ENCODE measurements at places on chromosomes 12 and 14.

- peak; percentile 7 for DNase-seq
Observed at GRCh38 chr14:101008631-101009336, 105.3 kb upstream of the RTL1 start.

DNA sequence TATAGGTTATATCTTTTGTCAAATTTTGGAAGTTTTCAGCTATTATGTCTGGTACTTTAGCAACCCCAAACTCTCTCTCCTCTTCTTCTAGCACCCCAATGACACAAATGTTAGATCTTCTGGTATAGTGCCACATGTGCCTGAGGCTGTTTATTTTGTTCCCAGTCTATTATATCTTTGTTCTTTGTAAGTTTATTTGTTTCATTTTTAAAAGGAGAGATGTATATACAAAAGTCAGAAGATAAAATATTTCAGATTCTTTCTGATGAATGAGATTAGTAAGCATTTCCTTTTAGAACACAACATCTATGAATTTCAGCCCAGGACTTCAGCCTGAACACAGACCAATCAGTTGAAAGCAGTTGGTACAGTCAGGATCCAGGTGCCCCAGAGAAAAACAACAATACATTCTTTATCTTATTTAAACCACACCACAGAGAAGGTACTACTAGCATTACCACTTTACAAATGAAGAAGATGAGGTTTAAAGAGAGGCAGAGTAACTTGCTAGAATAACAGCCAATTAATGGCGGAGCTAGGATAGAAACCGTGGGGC is 114.1 kb upstream of the BTG1 start:
- no peak for DNase-seq

GRCh38 chr12:97313471-97314190 is 149.0 kb upstream of the RMST start:
- no peak for DNase-seq

DNA sequence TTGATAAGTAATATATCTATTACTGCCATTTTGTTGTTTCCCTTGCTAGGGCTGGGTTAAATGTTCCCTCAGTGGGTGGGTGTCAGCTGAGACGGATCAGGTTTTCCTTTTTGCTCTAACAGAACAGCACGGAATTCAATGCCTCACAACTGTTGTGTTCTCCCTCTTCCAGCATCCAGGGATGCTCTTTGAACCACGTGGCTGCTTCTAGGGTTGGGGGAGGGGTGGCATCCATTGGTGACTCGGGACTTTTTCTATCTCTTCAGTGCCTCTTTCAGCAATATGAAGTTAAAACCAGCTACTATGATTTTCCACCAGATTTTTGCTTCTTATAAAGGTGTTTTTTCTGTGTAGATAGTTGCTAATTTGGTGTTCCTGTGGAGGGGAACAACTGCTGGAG is 884.9 kb upstream of the FOXG1 start:
- DNase-seq, result no peak

DNA sequence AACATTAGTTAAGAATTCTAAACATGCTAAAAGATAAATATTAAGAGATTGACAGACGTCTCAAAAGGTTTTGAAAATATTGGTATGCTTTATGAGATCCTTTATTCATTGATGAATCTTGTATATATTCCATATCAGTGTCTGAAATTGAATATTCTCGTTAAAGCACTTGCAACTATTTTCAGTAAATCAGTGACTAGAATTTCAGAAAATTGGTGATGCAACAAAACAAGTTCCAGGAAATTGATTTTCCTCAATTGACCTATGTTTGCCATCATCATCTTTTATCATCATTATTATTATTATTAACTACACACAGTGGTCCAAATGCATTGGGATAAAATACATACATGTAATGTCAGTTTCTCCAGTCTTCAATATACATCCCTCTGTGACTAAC is 453.6 kb downstream of the CCER1 start:
- no peak for DNase-seq

DNA sequence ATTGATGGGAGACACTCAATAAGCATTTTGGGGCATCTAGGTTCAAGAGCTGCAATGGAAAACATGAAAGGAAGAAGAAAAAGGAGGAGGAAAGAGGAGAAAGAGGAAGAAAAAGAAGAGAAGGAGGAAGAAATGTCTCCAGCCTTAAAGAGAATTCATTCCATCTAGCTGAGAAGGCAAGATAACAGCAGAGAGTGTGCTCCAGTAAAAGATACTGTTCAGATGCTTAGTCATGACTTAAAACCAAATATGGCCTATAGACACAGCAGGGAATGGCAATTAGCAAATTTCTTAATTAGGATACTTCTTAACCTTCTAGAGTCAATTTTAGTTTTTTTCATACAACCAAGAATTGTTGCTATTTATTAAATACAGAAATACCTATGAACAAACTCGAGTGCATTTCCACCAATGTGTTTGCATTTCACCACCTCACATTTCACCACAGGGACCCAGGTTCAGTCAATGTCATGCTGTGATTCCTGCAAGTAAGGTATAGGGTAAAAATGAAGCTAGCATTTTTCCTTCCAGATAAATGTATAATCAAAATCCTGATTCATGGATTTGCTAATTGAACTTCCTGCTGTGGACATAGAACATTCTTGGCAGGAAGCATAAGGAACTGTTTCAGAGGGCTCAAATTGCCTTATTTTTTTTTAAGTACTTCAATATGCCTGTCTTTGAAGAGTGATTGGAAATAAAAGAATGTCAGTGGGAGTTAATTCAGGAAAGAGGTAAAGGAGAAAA is 177.8 kb downstream of the RPS29 start:
- no peak for DNase-seq

GRCh38 chr12:128423205-128423604 is 156.2 kb downstream of the TMEM132C start:
- no peak for DNase-seq

DNA sequence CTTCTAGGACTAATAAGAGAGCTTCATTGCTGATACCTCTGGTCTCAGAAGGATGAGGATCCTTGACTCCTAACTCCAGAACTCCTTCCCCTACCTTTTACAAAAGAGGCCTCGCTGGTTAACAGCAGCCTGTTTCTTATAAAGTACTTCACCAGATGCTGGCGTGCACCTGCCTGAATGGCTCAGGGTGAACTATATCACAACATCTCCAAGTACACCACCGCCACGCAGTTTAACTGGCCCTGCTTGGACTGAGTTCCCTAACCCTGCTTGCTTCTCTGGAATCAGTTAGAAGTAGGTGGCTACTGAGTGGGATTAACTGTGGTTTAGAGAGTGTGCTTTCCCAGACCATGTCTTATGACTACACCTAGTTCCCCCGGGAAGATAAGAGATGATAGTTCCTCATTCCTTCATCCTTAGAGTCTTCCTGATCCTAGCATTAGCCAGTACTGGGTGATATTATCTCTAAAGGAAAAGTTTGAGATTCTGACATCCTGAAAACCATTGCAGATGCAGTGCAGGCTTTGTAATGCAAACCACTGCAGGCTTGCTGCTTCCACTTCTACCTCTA is 3.0 kb downstream of the FOXJ2 start:
- no peak for DNase-seq
